IMR-90 (cell line): ENCODE measurements at places on chromosomes 5 and 9.

GRCh38 chr5:13572163-13572562, 372.3 kb downstream of the DNAH5 start:
- no peak for DNase-seq

DNA sequence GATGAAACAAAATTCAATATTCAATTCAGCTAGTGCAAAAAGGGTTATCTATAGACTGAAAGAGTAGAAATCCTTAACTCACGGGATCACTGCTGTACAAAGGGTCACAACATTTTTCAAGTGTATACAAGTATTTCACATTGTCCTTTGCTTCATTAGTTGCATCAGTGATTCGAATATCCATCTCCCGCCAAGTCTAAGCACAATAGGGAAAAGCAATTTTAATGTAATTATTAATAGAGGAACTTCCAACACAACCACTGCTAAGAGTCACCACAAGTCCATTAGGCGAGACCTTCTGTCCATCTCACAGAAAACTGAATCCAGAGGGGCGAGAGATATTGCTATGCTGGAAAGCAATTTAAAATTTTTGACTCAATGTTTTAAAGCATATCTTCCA, 27.4 kb downstream of the DNAH5 start:
- DNase-seq = no peak

- DNase-seq = no peak
Measured at GRCh38 chr9:98986866-98987651, 43.4 kb downstream of the COL15A1 start.

DNA sequence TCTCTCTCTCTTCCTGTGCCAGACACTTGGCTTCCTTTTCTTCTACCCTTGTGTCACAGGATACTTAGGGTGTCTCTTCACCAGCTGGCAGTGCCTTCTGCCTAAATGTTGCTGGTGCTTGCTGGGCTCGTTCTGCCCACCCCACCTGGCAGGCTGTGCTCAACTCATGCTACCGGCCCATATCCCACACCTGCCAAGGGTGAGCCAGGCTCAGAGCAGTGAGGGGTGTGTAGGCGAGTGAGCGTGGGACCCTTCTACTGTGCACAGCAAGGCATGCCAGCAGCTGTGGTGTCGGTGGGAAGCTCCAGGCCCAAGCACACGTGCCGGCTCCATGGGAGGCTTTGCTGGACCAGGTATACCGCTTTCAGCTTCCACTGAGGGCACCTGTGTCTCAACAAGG, 1626.7 kb upstream of the ACO1 start:
- no peak for DNase-seq

DNA sequence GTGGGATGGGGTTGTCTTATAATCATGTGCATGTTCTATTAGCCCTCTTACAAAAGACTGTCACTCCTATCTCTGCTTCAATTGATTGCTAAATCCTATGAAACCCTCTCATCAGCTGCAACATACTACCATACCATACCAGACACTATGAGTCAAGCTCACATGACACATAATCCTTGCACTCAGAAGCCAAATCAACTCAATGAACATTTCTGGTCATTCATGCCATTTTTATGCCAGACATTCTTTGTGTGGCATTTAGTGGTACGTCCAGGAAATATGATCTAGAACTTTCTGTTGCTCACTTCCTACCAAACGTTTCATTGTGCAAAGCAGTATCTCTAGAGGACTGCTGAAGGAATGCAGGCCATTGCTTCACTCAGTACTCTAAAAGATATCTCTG, 159.2 kb upstream of the GNA14 start:
- DNase-seq = peak; percentile 93
